Activated B cell treated with CpG ODN at 0.5 μM for 24 hours (primary cell): ENCODE measurements at places on chromosomes 6 and 20.

- no peak for DNase-seq
These were observed 110.3 kb upstream of the TCF21 start for GRCh38 chr6:133778414-133779130.

DNA sequence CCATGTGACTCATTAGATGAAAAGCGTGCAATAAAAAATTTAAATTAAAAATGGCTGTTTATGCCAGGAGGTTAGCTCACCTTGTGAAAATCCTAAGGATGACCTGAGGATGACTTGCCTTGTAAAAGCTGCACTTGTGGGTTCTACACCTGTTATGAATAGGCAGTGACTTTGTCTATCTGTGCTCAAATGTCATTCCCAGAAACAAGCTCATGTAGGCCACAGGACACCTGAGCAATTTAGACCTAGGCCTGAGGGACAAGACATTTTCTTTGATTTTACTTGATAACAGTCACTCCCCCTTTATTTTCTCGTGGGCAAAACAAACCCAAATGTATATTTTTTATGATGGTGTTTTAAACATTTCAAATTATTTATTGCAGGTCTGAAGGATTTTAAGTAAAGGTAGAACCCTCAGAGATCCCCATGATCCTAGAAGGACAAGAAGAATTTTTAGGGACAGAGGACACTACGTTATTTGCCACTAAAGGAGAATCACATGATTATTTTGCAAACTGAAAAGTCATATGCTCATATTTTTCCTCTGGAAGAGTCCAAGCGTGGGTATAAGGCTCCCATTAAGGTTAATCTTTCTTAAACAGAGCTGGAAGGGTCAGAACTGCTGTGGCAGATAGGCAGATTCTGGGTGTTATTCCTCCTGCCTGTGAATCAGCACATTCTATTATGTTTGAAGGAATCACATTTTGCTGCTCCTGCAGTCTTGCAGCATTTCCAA, 277.5 kb upstream of the MAN1A1 start:
- no peak for DNase-seq

GRCh38 chr20:3067139-3068014, 4.0 kb upstream of the OXT start:
- DNase-seq, result no peak

GRCh38 chr20:25148181-25148981, 47.1 kb upstream of the ENTPD6 start:
- peak; percentile 22 for DNase-seq

- peak; percentile 55 for DNase-seq
These were observed at the start of gene TREML2 for GRCh38 chr6:41200901-41201763. Gene TREML2, minus strand, starts transcription at chr6:41201149. Its CDS starts 141 bp downstream, at chr6:41201008.

DNA sequence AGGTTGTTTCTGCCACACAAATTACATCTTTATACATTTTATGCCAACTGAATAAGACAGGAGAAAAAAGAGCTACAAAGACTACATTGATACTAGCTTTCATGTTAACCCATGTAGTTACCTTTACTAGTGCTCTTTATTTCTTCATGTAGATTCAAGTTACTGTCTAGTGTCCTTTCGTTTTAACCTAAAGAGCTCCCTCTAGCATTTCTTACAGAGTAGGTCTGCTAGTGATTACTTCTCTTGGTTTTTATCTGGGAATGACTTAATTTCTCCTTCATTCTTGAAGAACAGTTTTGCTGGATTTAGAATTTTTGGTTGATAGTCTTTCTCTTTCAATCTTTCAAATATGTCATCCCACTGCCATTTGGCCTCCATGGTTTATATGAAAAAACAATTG, 21.2 kb upstream of the NOP56 start:
- no peak for DNase-seq

GRCh38 chr6:29632789-29633533, at the start of gene GABBR1:
Gene GABBR1, minus strand, starts transcription at chr6:29633183. Its CDS starts 798 bp downstream, at chr6:29632385.
- peak; percentile 80 for DNase-seq

DNA sequence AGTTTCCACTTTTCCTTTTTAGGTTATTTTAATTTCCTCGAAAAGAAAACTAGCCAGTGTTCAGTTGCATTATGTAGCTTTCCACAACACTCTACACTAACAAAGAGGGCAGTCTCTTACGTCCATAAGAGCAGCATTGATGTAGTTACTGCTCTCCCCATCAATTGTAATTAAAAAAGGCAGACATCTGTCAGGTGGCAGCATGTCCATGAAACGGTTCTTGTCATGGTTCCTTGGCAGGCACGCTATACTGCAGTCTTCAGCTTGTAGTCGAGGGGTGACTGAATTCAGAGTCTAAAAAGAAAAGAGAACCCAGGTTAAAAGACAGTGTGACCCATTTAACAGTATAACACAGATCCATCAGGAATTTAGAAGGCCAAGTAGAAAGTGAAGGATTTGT, 80.1 kb upstream of the THEMIS start:
- no peak for DNase-seq

- no peak for DNase-seq
These were observed 6.9 kb upstream of the FAM162B start for GRCh38 chr6:116772450-116772849.

DNA sequence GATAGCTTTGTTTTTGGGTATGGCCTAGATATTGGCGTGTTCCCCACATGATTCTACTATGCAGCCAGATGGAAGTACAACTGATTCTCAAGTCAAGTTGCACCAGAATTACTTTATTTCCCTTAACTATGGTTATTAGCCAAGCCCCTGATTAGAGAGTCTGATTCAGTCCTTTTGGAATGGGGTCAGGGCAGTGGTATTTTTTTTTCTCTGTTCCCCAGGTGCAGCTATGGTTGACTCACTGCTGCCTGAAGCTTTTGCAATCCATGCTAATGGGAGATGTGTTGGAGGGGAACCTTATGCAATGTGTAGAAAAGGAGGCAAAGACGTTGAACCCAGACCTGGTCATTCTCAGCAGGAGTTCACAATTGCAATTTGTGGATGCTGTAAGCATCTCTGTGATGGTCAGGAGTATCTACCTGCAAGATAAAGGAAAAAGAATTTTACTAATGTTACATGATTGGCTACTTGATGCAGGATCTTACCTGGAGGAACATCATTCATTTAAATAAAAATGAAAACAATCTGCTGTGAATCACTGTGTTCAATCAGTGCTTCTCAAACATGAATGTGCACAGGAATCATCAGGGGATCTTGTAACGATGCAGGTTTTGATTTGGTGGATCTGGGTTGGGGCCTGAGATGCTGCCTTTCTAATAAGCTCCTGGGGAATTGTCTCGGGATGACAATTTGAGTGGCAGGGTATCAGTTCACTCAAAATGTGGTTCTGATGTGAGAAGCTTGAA, 49.4 kb downstream of the PFDN4 start:
- no peak for DNase-seq

DNA sequence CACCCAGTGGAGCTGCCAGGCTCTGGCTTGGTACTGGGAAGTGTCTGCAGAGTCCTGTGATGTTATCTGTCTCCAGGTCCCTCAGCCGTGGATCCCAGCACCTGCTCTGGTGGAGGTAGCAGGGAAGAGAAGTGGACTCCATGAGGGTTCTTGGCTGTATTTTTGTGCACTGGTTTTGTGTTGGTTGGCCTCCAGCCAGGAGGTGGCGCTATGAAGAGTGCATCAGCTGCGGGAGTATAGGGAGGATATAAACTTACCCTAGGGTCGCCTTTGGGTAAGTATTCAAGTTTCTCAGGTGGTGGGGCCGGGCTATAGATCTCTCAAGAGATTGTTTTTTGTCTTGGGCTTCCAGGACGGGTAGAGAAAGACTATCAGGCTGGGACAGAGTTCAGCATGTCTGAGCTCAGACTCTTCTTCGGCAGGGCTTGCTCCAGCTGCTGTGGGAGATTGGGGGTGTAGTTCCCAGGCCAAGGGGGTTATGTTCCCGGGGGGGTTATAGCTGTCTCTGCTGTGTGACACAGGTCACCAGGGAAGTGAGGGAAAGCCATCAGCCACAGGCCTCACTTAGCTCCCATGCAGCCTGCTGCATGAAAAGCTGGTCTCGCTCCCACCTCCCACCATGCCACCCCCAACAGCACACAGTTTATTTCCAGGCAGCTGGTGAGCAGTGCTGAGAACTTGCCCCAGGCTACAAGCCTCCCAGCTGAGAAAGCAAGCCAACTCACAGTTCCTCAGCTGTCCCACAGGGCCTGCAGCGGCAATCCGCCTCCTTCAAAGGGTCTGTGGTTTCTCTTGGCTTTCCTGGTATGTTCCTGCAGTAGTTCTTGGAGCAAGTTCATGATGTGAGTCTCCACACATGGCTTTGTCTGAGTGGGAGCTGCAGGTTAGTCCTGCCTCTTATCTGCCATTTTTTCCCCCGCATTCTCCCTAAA, 115.7 kb downstream of the AIG1 start:
- no peak for DNase-seq

GRCh38 chr6:125793863-125794262, 3.1 kb downstream of the NCOA7 start:
- DNase-seq, result no peak

DNA sequence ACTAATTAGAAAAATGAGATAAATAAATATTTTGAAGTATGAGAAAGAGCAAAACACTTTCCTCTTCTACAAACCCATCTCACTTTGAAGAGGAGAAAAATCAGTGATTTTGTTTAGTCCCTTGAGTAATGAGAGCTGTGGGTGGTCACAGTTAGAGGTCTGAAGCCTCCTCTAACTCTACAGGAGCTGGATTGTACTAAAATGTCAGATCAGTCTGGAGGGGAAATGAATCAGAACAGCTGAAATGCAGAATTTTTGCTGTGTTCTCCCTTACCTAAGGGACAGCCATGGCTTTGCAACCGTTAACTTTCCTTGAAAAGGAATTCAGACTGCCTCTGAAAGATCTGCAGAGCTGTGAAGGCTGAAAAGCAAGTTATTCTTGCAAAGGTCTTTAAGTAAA, 11.4 kb upstream of the RFPL4B start:
- no peak for DNase-seq

- DNase-seq, result no peak
These were observed 239.3 kb downstream of the OGFRL1 start for GRCh38 chr6:71527886-71528285.

DNA sequence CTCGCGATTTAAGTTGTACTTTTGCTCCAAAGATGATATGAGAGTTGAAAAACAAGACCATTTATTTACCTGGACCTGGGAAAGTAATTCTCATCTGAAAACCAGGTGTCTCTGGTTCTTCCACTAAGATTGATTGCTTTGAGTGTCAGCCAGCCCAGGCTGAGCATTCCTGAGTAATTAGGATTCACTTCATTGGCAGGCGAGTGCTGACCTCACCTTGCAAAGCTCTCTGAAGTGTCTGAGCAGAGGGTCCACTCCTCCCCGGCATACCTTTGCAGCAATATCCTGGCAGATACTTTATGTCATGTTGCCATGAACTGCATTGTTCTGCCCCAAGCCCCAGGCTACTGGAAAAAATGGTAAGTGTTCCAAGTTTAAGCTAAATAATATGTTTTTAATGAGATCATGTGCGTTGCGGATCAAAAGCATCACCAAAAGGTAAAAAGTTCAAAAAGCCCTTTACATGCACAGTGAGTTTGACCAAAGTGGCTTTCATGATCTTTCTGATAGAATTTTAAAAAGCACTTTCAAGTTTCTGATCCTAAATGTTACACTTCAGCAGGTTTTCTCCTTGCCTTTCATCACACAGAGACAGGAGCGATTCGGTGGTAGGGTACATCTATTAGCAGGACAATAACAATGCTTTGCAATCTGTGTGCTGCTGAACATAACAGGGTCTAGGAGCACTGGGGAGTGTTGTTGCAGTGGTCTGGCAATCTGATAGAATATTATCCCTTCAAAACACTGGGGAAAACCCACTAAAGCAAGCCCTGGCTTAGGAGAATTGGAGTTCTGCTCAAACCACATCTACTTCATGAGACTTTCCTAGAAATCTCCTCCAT, 127.8 kb upstream of the EEF1E1 start:
- no peak for DNase-seq

DNA sequence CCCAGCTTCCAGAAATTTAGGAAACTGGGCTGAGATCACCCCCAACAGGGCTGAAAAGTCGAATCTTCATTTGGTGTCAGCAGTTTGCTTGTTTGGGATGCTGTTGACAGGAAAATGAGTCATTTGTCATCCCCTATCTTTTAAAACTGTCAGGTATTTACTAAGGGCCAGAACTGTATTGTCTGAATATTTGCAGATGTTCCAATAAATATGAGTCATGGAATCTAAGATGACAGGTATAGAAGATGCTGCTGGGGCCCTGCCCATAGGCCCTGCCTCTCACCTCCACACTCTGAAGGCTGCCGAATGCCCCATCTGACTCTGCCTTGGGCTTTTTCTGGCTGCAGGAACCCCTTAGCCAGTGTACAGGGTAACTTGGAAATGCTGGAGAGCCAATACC, 3.9 kb downstream of the ETV7 start:
- no peak for DNase-seq

- DNase-seq, result no peak
These were observed 107.0 kb downstream of the HIVEP1 start for GRCh38 chr6:12119085-12119588.

DNA sequence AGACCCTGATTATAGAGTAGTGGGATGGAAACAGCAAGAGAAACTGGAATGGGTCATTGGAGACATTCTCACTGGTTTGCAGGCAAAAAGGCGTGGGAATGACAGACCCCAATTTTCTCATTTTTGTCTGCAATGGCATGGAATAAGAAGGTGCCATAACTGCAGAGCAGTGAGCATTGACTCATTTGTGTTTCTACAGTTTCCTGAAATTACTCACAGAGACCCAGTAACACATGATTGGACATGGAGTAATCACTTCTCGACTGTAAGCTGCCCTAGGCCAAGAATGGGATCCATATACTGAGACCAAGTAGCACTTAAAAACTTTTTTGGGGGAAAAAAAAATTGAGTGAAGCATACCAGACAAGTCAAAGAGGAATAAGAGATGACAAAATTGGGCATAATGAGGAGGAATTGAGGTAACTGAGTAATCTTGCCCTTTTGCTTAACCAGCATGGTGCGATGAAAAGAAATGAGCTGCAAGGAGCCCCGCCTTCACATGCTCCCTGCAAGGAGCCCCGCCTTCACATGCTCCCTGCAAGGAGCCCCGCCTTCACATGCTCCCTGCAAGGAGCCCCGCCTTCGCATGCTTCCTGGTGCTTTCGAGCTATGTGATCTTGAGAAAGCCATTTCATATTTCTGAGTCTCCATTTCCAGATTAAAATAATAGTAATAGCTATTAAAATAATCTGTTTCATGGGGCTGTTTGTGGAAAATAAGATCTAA, 44.1 kb downstream of the NHSL1 start:
- no peak for DNase-seq

DNA sequence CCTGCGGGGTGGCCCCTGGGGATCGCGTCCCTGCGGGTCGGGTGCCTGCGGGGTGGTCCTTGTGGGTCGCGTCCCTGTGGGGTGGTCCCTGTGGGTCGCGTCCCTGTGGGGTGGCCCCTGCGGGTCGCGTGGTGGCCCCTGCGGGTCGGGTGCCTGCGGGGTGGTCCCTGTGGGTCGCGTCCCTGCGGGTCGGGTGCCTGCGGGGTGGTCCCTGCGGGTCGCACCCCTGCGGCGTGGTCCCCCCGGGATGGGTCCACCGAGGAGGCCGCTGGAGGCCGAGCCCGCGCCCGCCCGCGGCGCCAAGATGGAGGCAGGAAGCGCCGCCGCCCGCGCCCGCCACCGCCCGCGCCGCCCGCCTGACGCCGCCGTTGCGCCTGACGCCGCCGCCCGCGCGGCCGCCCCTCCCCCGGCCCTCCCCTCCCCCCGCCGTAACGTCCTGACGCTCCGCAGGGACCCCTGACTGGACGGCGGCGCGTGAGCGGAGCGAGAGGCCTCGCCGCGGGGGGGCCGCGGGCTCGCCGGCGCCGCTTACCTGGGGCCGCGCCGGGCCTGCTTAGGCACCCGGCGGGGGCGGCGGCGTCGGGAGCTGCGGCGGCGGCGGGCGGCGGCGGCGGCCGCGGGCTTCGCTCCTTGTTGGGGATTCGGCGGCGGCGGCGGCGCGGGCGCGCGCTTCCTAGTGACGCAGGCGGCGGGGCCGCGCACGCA, at the start of gene GMEB2:
Gene GMEB2 (minus strand): TSS at position 678 of the 705 bp plus-strand sequence. CDS start 7,704 bp downstream, outside the sequence.
- DNase-seq, result no peak

GRCh38 chr6:11362564-11362963, 130.1 kb upstream of the NEDD9 start:
- no peak for DNase-seq
